ENCODE measurements at places on chromosomes 3 and 15. TPM values are rescaled to one million over a fixed set of nuclear protein-coding genes. Genes with fewer than 3 reads are reported as not detected.

GRCh38 chr15:69117431-69117871 lies 43.0 kb upstream of the GLCE start:
- DNase-seq, result no peak

DNA sequence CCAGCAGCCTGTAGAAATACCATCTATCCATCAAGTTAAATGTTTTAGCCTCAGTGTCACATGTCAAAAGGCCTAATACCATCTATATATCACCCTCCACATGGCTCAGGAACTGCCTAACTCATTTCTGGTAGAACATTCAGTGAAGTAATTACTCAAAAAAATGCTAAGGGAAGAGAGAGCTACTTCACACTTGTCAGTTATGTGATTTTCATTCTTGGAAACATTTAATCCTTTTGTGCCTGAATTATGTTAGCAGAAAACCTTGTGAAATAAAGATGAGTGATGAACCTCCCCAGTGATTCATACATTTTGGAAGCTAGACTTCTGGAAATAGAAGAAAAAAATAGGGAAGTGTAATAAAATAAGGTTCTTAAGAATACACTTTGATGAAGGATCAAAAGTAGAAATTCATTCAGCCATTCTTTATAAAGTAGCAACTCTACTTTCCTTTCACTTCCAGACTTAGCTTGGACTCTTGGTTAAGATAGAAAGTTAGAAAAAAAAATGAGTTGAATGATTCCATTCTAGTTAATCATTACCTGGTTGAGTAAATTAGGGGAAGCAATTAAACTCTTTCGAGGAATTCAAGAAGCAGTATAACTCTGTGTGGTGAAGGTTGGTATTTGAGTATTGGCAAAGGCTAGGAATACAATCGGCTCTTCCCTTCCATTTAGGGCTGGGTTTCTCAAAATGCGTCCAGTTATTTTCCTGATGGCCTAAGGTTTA lies 3.6 kb downstream of the OTOL1 start:
- no peak for DNase-seq

DNA sequence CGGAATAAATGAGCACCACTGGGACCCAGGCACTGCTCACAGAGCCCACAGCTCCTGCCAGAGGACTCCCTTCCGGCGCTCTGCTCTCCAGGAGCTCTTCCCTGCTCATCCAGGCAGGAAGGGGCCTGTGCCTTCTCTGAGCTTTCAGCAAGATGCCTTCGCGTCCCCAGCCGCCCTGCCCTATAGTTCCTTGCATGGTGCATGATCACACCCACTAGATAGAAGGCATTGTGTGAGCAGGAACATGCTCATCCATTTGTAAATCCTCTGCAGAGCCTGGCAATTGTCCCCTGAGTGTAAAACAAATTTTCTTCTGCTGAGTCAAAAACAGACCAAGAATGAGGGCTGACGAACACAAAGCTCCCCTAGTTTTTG lies 181.6 kb downstream of the MEGF11 start:
- no peak for DNase-seq

DNA sequence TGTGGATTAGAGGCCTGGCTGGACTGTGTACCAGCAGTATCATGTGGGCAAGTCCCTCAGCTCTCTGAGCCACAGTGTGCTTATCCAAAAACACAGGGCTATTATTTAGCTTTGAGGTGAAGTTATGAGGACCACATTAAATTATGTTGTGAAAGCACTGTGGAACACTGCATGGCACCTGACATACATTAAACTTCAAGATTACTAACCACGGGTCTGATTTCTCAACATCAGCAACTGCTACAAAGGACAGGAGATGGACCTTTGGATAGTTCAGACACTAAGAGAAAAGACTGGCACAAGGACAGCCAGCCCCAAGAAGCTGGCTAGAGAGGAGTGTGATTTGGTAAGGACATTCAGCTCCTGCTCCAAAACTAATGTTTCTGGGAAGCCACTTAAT lies 21.3 kb downstream of the CLK3 start:
- DNase-seq, result no peak

DNA sequence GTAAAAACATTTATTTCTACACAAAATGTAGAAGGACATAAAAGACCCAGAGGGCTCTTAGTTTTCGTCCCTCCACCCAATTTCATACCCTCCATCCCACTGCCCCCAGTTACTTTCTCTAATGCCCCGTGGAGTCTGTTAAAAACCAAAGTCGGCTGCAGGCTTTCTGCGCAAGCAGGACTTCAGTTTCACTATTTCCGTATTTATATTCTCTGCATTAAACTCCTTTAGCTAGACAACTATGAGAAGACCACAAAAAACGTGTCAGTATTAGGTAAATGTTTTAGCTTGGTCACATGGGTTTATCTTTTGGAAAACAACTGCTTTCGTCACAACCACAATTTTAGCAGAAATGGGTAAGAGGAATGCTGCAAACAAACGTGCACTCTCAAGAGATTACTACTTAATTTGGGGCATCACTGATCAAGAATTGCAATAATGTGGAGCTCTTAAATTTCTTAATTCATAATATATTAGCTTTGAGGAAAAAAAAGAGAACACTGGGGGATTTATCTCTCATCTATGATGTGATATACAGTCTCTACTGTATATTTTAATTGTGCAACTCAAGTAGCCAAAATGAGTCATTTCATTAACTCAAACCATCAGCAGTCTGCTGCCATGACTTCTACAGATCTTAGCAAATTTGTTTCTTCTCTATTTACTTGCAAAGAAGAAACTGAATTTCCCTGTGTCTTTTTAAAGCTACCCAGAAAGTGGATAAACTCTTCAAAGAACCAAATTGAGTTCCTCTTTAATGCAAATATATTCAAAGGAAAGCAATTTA lies 740 bp upstream of the NSMCE3 start:
- DNase-seq, result no peak

GRCh38 chr3:183114384-183115178 lies 15.3 kb upstream of the MCCC1 start:
- no peak for DNase-seq

Gene ECE2
- not detected for total RNA-seq

Gene MELTF
- 20.6 TPM for total RNA-seq

Gene ACAD11
- 14.2 TPM for total RNA-seq
